ENCODE measurements at places on chromosomes 12 and 14.

DNA sequence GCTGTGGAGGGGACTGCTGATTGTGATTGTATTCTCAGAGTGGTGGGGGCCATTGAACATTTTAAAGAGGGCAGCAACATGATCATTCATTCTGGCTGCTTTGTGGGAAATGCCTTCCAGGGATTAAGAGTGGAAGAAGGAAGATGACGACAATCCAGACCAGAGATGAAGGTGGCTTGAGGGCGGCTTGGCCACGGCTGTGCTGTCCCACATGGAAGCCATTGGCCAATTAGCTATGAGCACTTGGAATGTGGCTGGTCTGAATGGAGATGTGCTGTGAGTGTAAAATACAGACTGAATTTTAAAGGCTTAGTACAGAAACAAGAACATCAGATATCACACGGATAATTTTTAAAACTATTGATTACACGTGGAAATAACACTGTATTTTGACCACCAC, 19.2 kb upstream of the SLC10A1 start:
- DNase-seq: no peak

DNA sequence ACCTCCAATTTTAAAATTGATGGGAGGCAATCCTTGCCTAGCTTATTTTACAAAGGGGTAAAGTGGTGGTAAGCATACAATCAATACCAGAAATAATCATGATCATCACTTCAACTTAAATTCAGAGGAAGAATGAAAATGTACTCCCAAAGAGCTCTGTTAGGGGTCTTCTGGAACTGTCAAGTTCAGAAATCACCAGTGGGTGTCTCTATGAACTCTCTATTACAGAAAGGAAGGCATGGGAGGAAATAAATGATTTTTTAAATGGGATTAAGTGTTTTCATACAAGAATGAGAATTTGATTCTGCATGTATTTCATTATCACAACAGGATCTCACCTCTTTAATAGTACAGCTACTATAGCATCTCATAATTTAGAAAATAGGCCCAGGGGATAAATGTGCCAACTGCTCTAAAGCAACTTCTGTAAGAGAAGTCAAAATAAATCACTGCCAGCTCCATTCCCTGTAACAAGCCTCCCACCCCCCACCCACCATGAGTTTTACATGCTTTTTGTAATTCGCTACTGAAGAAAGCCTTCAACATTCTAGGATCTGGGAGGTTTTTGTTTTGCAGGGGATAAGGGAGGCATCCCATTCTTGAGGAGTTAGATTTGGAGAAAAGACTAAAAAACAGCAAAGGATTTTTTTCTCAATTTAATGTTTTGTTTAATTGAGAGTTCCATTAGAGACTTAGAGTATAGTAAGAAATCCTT, 9.7 kb downstream of the DCP1B start:
- DNase-seq: no peak

GRCh38 chr14:102315121-102315520, 4.4 kb upstream of the ZNF839 start:
- DNase-seq: no peak

DNA sequence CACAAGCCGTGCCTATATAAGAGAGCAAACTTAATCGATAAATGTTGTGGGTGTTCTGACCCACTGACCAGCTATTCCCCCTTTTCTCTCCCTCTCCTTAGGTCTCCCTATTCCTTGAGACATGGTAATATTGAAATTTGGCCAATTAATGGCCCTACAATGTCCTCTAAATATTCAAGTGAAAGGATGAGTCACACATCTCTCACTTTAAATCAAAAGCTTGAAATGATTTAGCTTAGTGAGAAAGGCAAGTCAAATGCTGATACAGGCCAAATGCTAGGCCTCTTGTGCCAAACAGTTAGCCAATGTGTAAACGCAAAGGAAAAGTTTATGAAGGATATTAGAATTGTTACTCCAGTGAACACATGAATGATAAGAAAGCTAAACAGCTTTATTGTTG, 102.2 kb upstream of the CPNE8 start:
- no peak for DNase-seq

- DNase-seq: peak; percentile 69
Observed at GRCh38 chr14:104865081-104865630, at the start of gene CEP170B. Gene CEP170B, plus strand, starts transcription at chr14:104865268. Its CDS starts 3,183 bp downstream, at chr14:104868451.

GRCh38 chr12:59317598-59317997, 278.2 kb upstream of the SLC16A7 start:
- DNase-seq: no peak

GRCh38 chr12:95859947-95860850, 1.4 kb downstream of the SNRPF start:
- DNase-seq: no peak

GRCh38 chr12:15808250-15808649, 19.1 kb upstream of the EPS8 start:
- peak; percentile 34 for DNase-seq

GRCh38 chr14:28975084-28975483, 208.5 kb downstream of the FOXG1 start:
- no peak for DNase-seq

GRCh38 chr12:75825686-75826085, 205.9 kb downstream of the PHLDA1 start:
- no peak for DNase-seq

- DNase-seq: no peak
Observed at GRCh38 chr14:59964251-59965007, 44.5 kb downstream of the LRRC9 start.

GRCh38 chr12:54984658-54985376, at the start of gene TESPA1:
Gene TESPA1, minus strand, starts transcription at chr12:54984762. Its CDS starts 10,200 bp downstream, at chr12:54974562.
- no peak for DNase-seq

DNA sequence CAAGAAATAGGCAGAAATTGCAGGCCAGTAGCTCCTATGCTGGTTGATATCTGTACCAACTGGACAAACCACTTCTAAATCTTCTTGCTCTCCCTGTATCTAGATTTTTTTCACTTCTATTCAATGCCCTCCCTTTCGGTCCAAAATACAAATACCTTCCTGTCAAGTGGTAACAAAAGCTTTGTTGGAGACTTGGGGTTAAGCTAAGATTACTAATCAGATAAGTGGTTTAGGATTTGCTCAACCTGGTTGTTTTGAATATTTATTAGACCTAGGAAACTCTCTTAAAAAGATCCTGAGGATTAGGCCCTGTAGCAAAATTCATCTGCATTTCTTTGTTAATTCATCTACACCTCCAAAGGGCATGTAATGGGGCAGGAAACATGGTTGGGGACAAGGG, 410.1 kb downstream of the NAV3 start:
- no peak for DNase-seq

- peak; percentile 26 for DNase-seq
Observed at GRCh38 chr12:52052468-52053186, 1.4 kb downstream of the NR4A1 start.

DNA sequence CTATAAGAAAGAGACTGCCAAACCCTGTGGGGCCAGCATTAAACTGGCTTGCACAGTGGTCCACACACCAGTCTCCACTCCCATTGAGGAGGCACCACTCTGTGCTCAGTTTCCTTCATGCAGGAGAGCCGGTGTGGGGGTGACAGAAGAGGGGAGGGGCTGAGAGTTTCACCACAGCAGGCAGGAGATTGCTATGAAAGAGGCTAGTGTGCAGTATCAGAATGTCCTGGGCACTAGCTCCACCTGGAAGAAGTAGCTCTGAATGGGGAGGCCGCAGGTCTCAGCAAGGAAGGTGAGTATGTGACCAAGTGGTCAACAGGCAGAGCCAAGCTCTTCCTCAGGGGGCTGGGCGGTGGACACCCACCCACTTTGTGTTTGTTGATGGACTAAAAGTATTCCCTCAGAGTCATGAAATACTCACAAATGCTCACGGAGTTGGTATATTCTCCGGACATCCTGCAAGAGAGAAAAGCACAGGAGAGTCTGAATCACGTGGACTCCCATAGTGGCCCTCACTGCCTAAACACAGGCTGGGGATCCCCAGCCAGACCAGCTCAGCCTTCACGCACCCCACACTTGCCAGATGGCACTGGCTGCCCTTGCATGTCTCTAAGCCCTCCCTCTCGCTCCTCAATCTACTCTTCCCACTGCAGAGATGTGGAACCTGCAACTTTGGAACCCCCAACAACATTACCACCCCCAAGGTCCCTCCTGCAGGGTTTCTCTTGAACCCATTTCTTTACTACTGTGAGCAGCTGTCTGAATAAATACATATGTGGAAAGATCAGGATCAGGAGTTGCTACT, 7.8 kb upstream of the KRT72 start:
- DNase-seq: no peak

GRCh38 chr12:88604646-88605045, 24.4 kb upstream of the KITLG start:
- no peak for DNase-seq

- no peak for DNase-seq
Observed at GRCh38 chr14:104299993-104300761, 161.8 kb downstream of the KIF26A start.

- no peak for DNase-seq
Observed at GRCh38 chr14:67575684-67576083, 24.4 kb downstream of the PIGH start.

GRCh38 chr12:105977236-105977635, 161.5 kb downstream of the NUAK1 start:
- no peak for DNase-seq

DNA sequence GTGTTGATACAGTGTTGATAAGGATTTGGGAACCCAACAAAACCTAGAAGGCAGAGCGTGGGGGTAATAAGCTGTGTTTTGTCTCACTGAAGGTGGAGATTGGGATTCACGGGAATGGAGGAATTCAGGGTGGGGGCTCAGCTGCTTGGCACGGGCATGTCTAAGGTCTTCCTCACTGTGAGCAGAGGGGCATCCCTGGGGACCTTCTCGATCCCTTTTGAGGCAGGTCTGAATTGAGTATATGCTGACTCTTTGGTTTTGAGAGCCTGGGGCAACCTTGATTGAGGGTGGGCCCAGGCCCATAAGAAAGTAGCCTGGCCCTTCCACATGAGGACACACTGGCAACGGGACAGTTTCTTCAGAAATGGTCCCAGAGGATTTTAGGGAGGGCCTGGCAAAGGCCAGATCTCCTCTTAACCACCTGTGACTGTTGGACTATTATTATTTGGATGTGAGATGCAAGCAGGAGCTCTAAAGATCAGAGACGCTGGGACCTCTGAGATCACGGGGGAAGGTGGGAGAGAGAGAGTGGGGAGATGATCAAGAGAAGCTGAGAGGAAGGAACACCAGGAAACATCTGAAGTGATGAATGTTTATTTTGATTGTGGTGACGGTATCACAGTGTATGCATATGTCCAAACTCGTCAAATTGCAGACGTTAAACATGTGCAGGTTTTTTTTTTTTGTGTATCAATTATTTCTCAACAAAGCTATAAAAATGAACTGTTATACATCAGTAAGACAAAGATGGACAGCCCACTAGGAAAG, 48.4 kb downstream of the SMIM41 start:
- no peak for DNase-seq

DNA sequence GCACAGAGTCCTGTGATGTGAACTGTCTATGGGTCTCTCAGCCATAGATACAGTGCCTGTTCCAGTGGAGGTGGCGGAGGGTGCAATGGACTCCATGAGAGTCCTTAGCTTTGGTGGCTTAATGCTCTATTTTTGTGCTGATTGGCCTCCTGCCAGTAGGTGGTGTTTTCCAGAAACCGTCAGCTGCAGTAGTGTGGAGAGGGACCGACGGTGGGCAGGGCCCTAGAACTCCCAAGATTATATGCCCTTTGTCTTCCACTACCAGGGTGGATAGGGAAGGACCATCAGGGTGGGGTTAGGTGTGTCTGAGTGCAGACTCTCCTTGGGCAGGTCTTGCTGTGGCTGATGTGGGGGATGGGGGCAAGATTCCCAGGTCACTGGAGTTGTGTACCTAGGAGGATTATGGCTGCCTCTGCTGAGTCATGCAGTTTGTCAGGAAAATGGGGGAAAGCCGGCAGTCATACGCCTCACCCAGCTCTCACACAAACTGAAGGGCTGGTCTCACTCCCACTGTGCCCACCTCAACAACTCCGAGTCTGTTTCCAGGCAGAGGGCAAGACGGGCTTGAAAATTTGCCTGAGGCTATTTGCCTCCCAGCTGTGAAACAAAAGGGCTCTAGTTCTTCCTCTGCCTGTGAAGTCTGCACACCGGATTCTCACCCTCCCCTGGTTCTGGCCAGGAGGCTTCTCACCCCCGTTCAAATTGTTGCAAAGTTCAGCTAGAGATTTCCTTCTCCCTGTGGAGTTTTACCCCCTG, 24.9 kb upstream of the ZDHHC17 start:
- DNase-seq: peak; percentile 82
